ENCODE measurements at places on chromosomes 12 and 14.

GRCh38 chr12:49013428-49013827 lies 5.1 kb downstream of the PRKAG1 start:
- no peak for DNase-seq

DNA sequence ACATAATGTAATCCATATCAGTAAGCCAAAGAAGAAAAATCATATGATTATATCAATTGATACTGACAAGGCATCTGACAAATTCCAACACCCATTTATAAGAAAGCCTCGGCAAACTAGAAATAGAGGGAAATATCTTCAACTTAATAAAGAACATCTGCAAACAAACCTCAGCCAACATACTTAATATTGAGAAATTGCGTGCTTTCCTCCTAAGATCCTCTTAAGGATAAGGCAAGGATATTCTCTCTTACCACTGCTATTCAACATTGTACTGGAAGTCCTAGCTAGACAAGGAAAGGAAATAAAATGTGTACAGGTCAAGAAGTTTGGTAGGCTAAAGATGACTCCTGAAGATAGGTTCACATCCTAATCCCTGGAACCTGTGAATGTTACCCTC lies 115.9 kb downstream of the DERA start:
- no peak for DNase-seq

DNA sequence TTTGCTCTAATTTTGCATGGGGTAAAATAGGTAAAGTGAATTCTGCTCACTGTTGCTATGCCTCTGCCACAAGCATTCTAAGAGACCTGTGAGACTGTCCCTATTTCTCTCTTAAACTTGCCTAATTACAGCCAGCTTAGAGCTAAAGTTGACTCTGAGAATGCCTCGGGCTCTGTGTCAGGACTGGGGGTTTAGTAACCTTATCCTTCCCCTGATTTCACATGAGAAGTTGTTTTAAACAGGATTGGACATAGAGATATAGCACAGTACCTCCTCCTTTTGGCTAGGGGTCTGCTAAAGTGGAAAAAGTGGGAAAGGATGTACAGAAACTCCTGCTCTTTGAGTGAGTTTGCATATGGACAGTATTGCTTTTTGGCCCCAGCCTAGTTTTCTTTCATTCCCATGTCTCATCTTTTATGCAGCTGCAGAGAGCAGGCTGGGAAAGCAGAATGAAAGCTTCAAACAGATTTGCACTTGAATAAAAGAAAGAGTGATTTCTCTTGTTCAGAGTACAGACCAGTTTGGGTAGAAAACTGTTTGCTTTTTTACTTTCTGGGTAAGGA lies 122.0 kb downstream of the RAD51B start:
- no peak for DNase-seq

GRCh38 chr12:89092297-89092696 lies 260.0 kb downstream of the DUSP6 start:
- no peak for DNase-seq

- DNase-seq, result no peak
Observed at GRCh38 chr14:103073876-103074728, 9.9 kb upstream of the LBHD2 start.

DNA sequence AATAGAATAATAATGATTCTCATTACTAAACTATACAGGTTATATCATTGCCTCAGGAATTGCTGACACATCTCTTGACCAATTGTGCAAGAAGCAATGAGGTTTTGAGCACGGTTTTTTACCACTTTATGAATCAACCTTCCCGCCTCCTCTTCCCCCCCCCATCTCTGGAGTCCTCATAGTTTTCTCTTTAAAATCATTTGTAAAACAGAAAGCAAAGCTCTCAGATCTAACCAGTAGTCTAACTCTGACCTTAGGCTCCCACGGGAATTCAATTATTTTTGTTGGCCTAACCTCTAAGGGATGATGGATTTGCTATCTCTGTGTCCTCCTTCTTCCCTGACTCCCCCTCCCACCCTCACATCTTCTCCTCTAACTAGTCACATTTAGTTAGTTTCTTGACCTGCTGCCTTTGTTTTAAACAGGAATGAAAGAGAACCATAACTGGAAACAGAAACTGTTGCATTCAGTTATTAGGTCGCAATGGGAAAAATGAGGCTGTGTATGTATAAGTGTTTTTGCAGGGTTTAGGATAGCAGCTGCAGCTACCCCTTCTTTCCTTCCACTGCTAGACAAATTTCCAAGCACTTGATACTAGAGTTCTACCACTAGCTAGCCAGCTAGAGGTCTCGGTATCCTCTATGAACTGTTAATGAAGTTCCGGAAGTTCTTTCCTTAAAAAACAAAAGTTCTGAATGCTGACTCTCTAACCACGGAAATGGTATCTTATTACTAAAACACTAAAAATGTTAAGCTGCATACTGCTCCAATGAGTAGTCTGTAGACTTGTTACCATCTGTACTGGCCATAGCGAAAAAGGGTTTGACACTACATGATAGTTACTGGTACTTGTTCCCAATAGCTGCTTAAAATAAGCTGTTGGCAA lies 65.4 kb downstream of the TAOK3 start:
- no peak for DNase-seq

- DNase-seq, result no peak
Observed at GRCh38 chr14:91223028-91223783, 21.3 kb downstream of the GPR68 start.

DNA sequence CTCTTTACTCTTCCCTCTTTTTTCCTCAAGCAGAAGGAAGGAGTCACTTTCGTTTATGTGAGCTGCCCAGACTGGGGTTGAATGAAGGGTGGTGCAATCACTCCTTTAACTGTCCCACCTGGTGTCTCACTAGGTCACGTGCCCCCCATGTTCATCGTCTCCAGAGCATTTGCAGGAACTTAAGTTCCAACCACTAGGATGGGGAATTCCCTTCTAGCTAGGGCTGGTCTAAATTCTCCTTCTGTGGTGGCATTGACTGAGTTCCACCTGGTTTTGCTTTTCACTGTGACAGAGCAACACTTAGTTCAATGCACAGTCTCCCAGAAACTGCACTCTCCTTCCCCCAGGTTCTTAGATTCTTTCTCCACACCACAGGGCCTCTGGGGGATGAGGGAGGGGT lies 9.5 kb downstream of the FANCM start:
- no peak for DNase-seq

- no peak for DNase-seq
Observed at GRCh38 chr12:56565510-56566101, 44.0 kb downstream of the RBMS2 start.

DNA sequence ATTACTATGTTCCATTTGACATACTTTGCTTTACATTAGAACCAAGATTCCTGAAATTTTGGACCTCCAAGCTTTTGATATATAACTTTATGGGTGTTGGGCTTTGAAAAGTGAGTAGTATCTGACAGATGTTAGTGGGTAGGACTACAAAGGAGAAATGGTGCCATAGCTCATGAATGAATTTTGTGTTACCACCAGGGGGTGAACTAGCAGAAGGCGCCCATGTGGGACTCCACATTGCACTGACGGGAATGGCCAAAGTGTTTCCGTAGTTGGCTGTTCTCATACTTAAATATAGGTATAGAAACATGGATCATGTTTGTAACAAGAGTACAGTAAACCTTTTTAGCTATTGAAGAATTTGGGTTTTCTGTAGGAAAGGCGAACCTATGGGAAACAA lies 337.5 kb downstream of the FLRT2 start:
- no peak for DNase-seq

DNA sequence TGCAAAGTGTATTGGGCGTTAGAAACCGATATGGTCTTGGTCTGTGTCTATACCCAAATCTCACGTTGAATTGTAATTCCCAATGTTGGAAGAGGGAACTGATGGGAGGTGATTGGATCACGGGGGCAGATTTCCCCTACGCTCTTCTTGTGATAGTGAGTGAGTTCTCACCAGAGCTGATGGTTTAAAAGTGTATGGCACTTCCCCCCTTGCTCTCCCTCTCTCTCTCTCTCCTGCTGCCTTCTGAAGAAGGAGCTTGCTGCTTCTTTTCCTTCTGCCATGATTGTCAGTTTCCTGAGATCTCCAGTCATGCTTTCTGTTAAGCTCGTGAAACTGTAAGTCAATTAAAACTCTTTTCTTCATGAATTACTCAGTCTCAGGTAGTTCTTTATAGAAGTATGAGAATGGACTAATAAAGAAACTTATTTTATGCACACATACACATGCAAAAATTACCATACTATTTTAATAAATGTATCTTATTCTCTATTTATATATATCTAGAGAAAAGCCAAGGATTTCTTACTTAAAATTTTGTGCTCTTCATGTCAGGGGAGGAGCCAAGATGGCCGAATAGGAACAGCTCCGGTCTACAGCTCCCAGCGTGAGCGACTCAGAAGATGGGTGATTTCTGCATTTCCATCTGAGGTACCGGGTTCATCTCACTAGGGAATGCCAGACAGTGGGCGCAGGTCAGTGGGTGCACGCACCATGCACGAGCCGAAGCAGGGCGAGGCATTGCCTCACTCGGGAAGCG lies 1891.0 kb upstream of the FLRT2 start:
- no peak for DNase-seq

GRCh38 chr14:32494609-32495434 lies 165.7 kb downstream of the AKAP6 start:
- no peak for DNase-seq

GRCh38 chr12:124738636-124739467 lies 124.8 kb downstream of the SCARB1 start:
- no peak for DNase-seq

DNA sequence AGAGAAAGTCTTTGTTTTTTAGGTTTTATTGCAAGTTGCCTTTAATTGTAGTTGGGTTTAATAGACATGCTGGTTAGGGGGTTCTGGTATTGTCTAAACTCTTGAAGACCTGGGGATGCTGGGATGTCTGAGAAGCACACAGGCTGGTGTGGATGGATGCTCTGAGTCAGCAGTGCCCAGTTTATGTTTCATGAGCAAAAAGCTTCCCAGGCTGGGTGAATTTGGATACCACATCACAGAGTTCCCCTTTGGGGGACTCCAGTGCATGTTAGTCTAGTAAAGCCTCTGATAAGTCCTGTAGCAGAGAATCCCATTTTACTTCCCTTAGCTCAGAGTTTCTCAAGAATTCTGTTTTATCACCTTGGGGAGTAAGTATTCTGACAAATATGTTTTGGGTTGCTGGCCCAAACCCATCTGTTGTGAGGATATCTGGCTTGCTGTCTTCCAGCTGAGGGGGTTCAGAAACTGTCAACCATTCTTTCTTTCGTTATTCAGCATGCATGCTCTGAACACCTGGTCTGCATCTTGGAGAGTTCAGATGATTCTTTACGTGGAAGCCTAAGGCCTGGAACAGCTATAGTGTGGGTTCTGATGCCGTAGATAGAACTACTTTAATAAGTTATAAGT lies 509.1 kb downstream of the VRK1 start:
- no peak for DNase-seq

GRCh38 chr14:81485372-81485771 lies 48.3 kb downstream of the SEL1L start:
- peak; percentile 72 for DNase-seq

- DNase-seq, result no peak
Observed at GRCh38 chr12:10191865-10192264, 13.0 kb downstream of the TMEM52B start.

DNA sequence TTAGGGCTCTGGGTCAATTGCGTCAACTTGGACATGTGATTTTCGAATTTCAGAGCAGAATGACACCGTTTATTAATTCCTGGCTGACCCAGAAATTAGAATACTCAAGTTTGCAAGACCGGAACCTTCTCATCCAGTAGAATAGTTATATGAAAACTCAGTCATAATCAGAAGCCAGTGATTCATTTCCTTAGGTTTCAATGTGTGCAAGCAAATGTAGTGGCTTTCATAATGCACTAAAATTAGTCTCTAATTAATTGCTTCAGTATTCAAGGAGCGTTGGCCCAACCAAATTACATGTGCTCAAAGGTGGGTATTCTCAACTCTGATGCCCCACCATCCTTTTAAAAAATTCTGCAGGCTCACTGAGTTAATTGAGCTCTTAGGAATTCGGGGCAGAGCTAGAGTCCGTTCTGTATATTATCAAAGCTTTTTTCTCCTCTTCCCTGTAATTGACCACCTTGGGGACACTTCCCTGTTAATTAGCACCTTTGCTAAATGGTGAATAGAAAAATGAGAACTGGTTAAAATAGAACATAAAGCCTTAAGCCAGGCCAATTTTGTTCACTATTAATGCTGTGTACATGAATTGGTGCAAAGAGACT lies 55.4 kb downstream of the DAO start:
- DNase-seq, result no peak

GRCh38 chr12:47274760-47275159 lies 195.0 kb upstream of the AMIGO2 start:
- no peak for DNase-seq

DNA sequence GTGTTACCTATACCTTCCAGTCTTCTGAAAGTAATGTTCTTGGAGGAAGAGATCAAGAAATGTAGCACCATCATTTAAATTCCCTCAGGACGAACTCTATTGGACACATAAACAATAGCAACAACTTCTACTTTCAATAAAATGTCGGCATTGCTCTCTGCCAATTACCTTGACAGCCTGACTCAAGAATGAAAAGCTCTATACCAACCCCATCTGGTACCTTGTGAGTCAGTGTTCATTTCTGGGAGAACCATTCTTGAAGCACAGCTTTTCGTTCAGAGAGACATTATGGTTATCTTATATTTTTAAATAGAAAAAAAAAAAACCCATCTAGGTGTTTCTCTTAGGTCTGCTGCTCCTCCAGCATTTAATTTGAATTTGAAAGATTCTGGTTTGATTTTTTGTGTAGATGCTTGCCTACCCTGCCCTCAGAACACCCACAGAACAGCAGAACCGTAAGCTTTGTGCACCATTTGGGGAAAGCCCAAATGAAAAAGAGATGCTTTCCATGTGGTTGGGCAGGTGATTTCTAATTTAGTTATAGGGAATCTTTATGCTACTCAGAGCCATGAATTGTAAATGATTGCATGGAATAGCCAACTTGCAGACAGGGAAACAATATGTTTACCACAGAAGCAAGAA lies 156.0 kb downstream of the SAMD4A start:
- DNase-seq, result no peak

DNA sequence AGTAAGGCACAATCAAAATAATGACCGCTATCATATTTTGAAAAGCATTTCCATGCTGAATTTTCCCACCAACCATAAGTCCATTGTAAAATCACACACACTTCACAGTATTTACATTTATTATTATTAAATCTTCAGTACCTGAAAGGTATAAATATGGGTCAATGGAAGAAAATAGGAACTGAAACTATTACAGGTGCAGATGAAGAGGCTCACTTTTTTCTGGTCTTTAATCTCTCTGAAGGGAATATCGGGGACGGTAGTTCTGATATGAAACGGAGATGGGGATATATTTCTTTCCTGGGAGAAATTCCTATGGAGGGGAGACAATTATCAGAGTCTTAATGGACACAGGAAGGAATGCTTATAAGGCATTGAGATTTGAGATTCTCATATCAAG lies 28.4 kb downstream of the CLEC1A start:
- DNase-seq, result no peak

Measured in CD8-positive, alpha-beta T cell (primary cell).